ENCODE measurements at places on chromosomes 6 and 20. TPM values are rescaled to one million over a fixed set of nuclear protein-coding genes. Genes with fewer than 3 reads are reported as not detected.
A peak's percentile ranks its signal among the peaks of the same experiment; 100 is the strongest.

Gene FBXL4
- 16.5 TPM for total RNA-seq

Gene ULBP3
- 1.1 TPM for total RNA-seq

GRCh38 chr6:132310921-132311320, 90.4 kb downstream of the MOXD1 start:
- H3K36me3 ChIP-seq: peaks cover 3% of the 10 kb centered on the region
- H3K4me3 ChIP-seq: no peak overlapping the region
- peaks cover 46% of the 10 kb centered on the region for H3K27me3 ChIP-seq
- H3K27ac ChIP-seq: no peak overlapping the region
- DNase-seq: no peak
- no peaks in the 10 kb centered on the region for H3K4me1 ChIP-seq

- H3K36me3 ChIP-seq: no peaks in the 10 kb centered on the region
- H3K27ac ChIP-seq: no peak overlapping the region
- no peaks in the 10 kb centered on the region for H3K4me1 ChIP-seq
- no peak overlapping the region for H3K4me3 ChIP-seq
- no peak for DNase-seq
- no peaks in the 10 kb centered on the region for H3K27me3 ChIP-seq
These were observed 397.5 kb upstream of the ARID1B start for GRCh38 chr6:156379392-156380289.

- peak overlapping the region; percentile 24 for H3K4me3 ChIP-seq
- no peaks in the 10 kb centered on the region for H3K27me3 ChIP-seq
- peaks cover 17% of the 10 kb centered on the region for H3K36me3 ChIP-seq
These were observed 31.1 kb downstream of the MYB start for GRCh38 chr6:135212020-135212806.

Gene EDN3
- total RNA-seq: not detected

DNA sequence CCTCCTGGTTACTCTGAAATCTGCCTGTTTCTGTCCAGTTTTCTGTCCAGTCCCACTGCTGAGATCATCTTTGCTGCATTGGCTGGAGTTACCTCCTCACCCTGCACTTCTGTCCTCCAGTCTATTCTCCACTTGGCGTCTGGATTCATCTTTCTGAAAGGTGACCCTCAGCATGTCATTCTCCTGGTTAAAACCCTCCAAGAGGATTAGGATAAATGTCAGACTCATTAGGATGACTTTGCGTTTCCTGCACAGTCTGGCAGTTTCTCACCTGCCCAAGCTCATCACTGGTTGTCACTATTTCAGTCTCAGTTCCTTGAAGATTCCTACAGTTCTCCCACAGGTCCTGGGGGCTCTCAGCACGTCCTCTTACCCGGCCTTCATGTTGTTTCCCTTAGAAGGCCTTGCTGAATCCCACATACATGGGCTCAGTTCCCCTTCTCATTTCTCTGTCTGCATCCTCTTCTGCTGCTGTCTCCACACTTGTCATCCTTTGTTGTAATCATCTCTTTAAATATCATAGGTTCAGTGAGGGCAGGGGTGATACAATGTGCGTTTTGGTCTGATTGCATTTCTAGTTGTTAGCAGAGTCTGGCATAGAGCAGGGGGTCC, 374.8 kb downstream of the QKI start:
- H3K4me3 ChIP-seq: no peak overlapping the region
- H3K27me3 ChIP-seq: peaks cover 22% of the 10 kb centered on the region
- no peaks in the 10 kb centered on the region for H3K4me1 ChIP-seq

- no peak overlapping the region for H3K27ac ChIP-seq
- no peaks in the 10 kb centered on the region for H3K27me3 ChIP-seq
- no peak overlapping the region for H3K4me3 ChIP-seq
- peaks cover 2% of the 10 kb centered on the region for H3K36me3 ChIP-seq
- no peaks in the 10 kb centered on the region for H3K4me1 ChIP-seq
- no peak for DNase-seq
These were observed 538.2 kb upstream of the EYS start for GRCh38 chr6:66245231-66245630.

Gene COL9A3
- total RNA-seq: 0.31 TPM

DNA sequence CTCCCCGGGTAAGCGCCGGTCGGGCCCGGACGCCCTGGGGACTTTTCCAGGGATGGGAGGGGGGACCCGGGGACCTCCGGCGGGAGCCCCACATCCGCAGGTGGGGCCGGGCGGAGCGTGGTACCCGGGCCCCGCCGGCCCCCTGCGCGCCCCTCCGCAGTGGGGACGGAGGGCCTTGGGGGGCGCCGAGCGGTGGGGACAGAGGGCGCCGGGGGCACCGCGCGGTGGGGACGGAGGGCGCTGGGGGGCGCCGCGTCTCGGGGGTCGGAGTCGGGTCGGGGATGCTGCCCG, 270 bp downstream of the PLEKHG1 start:
- H3K27me3 ChIP-seq: peaks cover 65% of the 10 kb centered on the region
- no peak for DNase-seq
- no peak overlapping the region for H3K27ac ChIP-seq
- H3K4me1 ChIP-seq: peaks cover 28% of the 10 kb centered on the region
- H3K36me3 ChIP-seq: no peaks in the 10 kb centered on the region

DNA sequence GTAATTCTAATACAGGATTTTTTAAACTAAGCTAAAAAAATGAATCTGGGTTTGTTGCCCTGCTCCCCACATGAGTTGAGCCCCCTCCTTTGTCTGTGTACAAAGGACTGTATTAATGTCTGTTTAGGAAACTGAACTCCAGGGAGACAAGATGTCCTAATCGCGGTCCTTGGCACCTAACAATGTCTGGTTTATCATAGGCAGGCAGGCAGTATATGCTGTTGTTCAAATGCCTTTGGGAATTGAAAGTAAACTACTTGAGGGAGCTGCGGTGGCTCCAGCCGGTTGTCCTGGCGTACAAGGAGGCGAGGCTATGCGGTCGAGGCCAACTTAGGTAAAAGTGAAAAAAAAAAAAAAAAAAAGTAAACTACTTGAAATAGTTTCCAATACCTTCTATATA, 98.5 kb downstream of the TULP4 start:
- H3K4me3 ChIP-seq: no peak overlapping the region
- no peaks in the 10 kb centered on the region for H3K4me1 ChIP-seq
- H3K36me3 ChIP-seq: no peaks in the 10 kb centered on the region
- H3K27me3 ChIP-seq: no peaks in the 10 kb centered on the region
- no peak overlapping the region for H3K27ac ChIP-seq

- H3K4me3 ChIP-seq: no peak within 1 kb of the TSS
- H3K27me3 ChIP-seq: peaks cover 7% of the 10 kb centered on the region
- DNase-seq: no peak
- H3K36me3 ChIP-seq: no peaks in the 10 kb centered on the region
- H3K27ac ChIP-seq: no peak within 1 kb of the TSS
- H3K4me1 ChIP-seq: peaks cover 4% of the 10 kb centered on the region
These were observed at the start of gene PI3 for GRCh38 chr20:45174434-45175364. Gene PI3 (plus strand): TSS chr20:45174902. CDS start chr20:45174923, 21 bp downstream.

All from activated T-cell treated with anti-CD3 and anti-CD28 coated beads, Interleukin-2, amount 50 U/mL, for 72 hours (primary cell).